ENCODE measurements at places on chromosomes 13 and 19. TPM values are rescaled to one million over a fixed set of nuclear protein-coding genes. Genes with fewer than 3 reads are reported as not detected.

The SYT5 gene
- total RNA-seq = 0.42 TPM

The FCHO1 gene
- 1.6 TPM for total RNA-seq

The CBLC gene
- not detected for total RNA-seq

The MIDN gene
- total RNA-seq = 85.9 TPM

The ZNF844 gene
- total RNA-seq = 3.8 TPM

The PSPC1 gene
- 55.7 TPM for total RNA-seq

The NUP58 gene
- total RNA-seq = 59.2 TPM

The ANKRD24 gene
- total RNA-seq = 0.18 TPM

The TPTE2 gene
- not detected for total RNA-seq

The DMWD gene
- total RNA-seq = 81.1 TPM

The CTXN1 gene
- total RNA-seq = 31.1 TPM

The SPACA4 gene
- not detected for total RNA-seq

The RASGRP4 gene
- not detected for total RNA-seq

The IGSF23 gene
- total RNA-seq = not detected

The ZNF329 gene
- total RNA-seq = 4.9 TPM

The NCAN gene
- total RNA-seq = not detected

The MAG gene
- total RNA-seq = not detected

The UCHL3 gene
- total RNA-seq = 46.8 TPM

The ARHGAP35 gene
- total RNA-seq = 47.3 TPM

The ZNF816 gene
- 4.9 TPM for total RNA-seq

The SOHLH2 gene
- 0.55 TPM for total RNA-seq
